NCI-H1694 treated with DMSO at 0.1 percent for 48 hours (cell line): ENCODE measurements at places on chromosomes 6 and 20.

GRCh38 chr20:43271980-43272379 is 82.3 kb upstream of the PTPRT start:
- DNase-seq, result no peak

DNA sequence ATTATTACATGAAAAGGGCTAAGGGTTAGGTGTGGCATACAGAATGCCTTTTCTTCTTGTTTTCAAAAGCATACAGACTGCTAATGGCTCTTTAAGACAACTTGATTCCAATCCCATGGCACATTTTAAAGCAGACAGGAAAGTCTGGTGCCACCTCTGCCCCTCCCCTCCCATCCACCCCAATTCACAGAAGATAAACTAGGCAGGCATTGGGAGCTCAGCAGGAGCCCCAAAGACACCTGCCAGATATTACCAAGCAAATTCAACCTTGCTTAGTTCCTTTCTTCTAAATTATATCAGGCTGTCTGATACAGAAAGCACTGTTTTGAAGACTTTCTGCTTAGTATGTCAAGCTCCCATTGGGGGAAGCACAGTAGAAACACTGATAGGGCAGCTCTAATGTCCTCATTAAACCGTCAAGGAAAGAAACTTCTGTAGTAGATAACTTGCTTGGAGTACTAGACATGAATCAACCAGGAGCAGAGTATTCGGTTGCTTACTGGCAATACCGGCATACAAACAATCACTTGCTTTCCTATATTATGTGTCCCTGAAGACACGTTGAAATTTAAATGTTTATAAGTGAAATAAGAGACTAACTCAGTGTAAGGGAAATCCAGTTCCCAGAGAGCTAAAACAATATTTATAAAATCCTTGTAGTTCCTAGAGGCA is 13.0 kb downstream of the SESN1 start:
- DNase-seq, result no peak

- no peak for DNase-seq
Measured at GRCh38 chr20:58210398-58210747, 18.1 kb downstream of the ANKRD60 start.

DNA sequence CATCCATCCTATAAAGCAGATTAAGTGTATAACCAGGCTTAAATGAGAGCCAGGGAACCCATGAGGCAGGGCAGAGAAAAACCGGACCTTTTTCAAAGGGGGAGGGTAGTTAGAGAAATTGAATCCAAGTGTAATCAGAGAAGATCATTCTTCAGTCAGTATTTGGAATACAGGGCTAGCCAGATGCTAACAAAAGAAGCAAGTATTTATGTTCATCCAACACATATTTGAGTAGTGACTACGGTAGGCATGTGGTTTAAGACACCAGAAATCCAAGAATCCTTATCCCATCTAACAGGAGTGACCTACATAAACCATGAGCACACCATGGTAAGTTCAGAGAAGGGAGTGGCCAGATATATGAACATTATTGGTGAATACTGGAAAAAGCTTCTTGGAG is 46.8 kb upstream of the FAM83C start:
- no peak for DNase-seq

GRCh38 chr20:24597051-24597450 is 127.6 kb downstream of the SYNDIG1 start:
- no peak for DNase-seq

DNA sequence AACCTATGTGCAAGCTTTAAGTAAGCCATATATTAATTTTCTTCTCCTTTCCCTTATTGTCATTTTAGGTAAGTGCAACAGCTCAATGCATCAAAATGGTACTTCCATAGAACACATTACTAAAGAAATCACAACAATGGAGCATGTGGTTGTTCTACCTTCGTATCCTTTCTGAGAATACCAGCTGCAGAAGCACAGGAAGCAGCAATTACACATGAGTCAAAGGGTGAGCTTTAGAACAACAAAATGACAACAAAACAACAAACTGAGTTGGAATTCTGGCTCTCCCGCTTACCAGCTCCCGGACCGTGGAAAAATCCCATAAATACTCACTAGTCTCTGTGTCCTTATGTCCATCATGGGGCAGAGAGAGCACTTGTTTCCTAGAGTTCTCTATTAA is 108.9 kb downstream of the BCAS1 start:
- DNase-seq, result no peak

GRCh38 chr6:163554663-163555062 is 140.1 kb downstream of the QKI start:
- peak; percentile 5 for DNase-seq

DNA sequence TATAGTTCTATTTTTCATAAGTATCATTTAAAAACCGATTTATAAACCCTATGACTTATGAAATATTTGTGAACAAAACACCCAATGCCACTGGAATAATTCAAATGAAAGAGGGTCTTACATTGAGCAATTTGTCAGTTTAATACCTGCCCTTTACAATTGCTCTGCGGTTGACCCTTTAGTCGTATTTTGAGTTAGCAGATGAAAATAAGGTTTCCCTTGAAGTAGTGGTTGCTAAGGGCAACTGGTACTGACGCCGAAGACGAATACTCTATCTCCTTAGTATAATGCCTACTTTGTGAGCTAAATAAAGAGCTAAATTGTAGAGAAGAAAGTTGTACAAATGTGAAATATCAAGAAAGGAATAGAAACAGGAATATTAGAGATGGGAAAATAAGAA is 69.4 kb downstream of the KCNQ5 start:
- DNase-seq, result no peak

- DNase-seq, result no peak
Measured at GRCh38 chr20:23568320-23568970, at the start of gene CST9L. CST9L (minus strand) TSS chr20:23568484; CDS start chr20:23568450, 34 bp downstream.

DNA sequence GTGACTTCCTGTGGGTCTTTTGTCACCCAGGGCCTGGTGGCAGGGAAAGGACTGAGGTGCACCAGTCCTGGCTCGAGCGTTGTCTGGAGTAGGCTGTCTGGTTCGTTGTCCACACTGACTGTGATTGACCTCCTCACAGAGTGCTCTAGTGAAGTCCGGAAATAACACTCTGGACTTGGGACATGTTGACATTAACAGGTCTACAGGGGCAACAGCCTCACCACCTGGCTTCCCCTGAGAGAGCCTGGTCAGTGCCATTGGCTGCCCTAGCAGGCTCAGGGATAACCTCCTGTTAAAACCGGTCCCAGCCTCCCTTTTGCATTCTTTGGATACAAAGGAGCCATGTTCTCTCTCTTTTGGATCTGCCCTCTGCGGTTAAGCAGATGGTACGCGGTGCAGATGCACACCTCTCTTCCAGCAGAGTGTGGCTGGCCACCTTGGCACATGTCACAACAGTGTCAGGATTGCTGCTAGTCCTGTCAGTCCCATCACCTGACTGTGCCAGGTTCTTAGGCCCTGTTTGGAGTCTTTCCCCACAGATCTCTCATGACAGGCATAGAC is 46.2 kb downstream of the CDS2 start:
- DNase-seq, result peak; percentile 8

DNA sequence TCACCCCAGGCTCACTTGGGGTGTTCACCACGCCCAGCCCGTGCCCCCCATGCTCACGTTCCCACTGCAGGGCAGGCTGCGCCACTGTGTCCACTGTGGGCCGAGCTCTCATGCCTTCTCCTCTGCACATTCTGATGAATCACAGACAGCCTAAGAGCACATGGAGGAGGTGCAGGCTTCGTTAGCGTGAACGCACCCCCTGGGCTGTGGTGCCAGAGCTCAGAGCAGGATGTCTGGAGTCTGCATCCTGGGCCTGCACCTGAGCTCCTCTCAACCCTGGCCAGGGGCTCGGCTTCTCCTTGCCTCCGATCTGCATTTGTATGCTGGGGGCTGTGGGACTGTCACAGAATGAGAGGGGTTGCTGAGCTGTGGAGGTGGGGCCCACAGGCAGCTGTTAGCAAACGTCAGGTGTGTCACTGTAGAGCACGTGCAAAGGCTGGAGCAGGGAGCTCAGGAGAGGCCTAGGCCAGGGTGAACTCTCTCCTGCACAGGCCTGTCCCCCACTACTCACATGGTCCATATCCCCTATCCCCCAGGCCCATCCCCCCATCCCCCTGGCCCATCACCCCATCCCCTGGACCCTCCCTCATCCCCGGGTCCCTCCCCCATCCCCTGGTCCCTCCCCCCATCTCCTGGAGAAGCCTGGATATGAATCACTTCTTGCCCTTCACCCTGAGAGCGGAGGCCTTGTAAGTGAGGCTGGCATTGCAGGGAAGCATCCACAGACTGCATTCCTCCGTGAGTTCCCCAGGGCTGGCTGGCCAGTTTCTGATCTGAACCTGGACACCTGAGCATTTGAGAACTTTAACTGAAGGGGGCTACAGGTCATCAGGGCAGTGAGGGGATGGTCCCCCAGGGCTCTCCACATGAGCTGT is 309.5 kb downstream of the TAF4 start:
- DNase-seq, result no peak

GRCh38 chr6:10460096-10460495 is 45.2 kb upstream of the TFAP2A start:
- no peak for DNase-seq

DNA sequence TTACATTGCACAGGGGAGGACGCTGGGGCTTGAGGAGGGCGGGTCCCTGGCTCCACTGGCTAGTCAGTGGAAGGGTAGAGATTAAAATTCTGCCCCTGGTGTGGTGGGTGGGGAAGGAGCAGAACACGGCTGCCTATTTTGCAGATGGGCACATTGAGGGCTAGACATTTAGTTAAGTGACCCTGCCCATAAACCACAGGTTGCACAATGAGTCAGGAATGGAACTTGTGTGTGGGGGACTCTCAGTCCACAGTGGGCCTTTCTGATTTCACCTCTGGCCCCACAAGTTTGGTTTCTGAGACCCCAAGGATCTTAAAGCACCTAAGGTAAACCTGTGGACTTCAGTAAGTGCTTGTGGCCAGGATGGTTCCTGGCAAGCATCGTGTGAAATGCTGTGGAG is 22.0 kb upstream of the CCDC167 start:
- DNase-seq, result no peak

DNA sequence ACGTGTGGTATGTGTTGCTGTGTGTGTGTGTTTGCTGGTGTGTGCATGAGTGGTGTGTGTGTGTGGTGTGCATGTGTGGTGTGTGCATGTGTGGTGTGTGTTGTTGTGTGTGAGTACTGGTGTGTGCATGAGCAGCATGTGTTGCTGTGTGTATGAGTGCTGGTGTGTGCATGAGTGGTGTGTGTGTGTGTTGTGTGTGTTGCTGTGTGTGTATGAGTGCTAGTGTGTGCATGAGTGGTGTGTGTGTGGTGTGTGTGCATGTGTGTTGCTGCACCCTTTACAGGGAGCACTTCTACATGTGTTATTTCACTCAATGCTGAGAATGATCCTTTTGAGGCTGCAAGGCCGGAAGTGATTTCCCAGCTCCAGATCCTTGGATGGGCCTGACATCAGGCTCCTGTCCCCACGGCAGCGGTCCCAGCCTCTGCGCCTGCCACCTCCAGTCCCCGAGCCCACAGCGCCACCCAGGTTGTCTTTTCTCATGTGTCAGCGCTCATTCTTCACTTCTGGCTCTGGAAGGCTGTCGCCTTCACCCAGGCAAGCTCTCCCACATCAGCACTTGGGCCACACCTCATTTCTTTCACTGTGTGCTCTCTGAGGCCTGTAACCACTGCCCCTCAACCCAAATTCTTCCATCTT is 2.6 kb downstream of the NPEPL1 start:
- DNase-seq, result no peak

DNA sequence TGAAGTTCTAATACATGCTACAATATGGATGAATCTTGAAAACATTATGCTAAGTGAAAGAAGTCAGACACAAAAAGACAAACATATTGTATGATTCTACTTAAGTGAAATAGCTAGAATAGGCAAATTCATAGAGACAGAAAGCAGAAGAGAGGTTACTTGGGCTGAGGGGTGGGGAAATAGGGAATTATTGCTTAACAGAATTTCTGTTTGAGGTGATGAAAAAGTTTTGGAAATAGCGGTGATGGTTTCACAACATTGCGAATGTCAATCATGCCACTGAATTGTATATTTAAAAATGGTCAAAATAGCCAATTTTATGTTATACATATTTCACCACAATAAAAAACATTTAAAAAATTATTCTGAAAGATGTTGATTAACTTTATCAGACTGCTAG is 6.1 kb downstream of the SLC26A8 start:
- DNase-seq, result no peak

GRCh38 chr20:18571009-18571408 is 3.8 kb downstream of the SMIM26 start:
- DNase-seq, result no peak

GRCh38 chr6:46380152-46380807 is 111.0 kb downstream of the RCAN2 start:
- DNase-seq, result no peak

- DNase-seq, result peak; percentile 6
Measured at GRCh38 chr20:13221673-13222318, 722 bp downstream of the ISM1 start.

- DNase-seq, result no peak
Measured at GRCh38 chr6:38797391-38797790, 82.3 kb downstream of the DNAH8 start.

DNA sequence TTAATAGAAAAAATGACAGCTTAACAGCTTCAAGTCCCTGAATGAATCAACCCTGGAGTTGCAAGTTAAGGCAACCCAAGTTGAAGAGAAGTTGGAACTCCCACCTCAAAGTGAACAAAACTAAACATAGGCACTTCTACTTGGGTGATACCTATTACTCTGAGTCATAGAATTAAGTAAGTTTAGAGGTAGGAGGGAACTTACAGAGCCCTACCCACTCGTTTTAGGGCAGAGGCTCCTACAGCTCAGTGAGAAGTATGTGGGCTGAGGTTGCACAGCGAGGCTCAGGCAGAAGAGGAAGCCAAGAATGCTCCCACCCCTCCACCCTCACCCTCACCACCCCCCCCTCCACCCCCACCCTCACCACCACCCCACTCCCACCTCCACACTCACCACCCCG is 42.2 kb downstream of the NFATC2 start:
- DNase-seq, result no peak

DNA sequence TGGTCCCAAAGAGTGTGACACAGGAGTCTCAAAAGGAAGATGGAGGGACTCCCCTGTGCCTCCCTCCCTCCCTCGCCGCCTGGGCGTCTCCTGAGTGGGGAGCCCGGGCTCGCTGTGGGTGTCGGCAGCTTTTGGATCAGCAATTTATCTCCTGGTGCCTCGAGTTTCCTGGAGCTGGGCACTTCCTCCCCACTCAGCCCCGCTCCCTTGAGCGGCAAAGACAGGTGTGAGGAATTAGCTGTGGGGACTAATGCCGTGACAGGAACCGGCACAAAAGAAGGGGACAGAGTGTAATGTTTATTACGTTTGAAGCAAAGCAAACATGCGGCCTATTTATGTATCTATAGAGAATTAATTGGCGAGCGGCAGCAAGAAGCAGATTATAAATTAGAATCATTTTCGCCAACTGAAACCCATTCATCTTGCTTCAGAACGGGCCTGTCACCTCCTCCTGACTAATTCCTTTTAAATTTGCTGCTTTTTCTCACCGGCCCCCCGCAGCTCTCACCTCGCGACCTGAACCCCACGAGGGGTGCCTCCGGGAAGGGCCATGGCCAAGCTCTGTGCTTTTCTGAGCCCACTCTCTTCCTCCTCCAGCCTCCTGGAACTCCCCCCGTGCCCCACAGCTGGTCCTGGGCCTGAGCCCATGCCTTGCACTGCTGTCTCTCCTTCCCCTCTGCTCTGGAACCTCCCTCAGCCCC is 8.8 kb upstream of the CDH22 start:
- DNase-seq, result no peak
